Esophagus squamous epithelium (tissue), 5 donors: ENCODE measurements at places on chromosomes 5 and 9.

- no peak for DNase-seq
These were observed 837.1 kb upstream of the SEMA6A start for GRCh38 chr5:117411701-117412100.

- no peak for DNase-seq
These were observed 554.0 kb downstream of the TLE4 start for GRCh38 chr9:80125731-80126264.

GRCh38 chr9:132472199-132472598, 62.2 kb downstream of the CFAP77 start:
- no peak for DNase-seq

- DNase-seq = no peak
These were observed 41.1 kb upstream of the GADD45G start for GRCh38 chr9:89563571-89564345.

- no peak for DNase-seq
These were observed 55.1 kb downstream of the TLE1 start for GRCh38 chr9:81633952-81634854.

DNA sequence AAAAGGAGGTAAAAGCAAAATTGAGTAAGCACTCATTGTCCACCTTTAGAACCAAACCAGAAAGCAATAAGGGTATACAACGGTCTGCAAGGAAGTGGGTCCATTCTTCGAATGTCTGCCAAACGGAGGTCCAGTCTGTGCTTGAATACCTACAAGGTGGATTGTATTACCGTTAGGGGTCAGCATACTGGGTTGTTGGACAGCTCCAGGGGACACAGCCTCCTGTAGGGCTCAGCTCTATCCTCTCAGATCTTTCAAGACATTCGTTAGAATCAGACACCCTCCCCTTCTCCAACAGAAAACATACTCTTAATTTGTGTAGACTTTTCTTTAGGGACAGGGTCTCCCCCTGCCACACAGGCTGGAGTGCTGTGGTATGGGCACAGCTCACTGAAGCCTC, 5.5 kb downstream of the ASTN2 start:
- DNase-seq = no peak

DNA sequence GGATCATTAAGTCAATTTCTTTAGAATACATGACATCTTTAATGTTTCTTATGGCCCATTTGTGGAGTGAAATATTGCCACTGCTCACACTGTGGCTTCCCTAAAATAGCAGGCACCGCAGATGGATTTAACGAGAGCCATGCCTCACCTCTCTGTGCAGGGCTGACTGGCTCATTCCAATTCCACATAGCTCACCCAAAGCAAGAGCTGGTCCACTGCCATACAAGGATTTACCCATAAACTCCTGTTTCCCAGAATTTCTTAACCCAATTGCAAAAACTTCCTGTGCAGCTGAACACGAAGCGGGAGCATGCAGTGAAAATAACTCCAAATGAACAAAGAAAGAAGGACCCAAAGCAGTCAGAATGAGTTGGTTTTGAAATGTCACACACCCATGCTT, 159.5 kb downstream of the BAAT start:
- DNase-seq = no peak
